Brain microvascular endothelial cell (primary cell): ENCODE measurements at places on chromosomes 11 and 22.

DNA sequence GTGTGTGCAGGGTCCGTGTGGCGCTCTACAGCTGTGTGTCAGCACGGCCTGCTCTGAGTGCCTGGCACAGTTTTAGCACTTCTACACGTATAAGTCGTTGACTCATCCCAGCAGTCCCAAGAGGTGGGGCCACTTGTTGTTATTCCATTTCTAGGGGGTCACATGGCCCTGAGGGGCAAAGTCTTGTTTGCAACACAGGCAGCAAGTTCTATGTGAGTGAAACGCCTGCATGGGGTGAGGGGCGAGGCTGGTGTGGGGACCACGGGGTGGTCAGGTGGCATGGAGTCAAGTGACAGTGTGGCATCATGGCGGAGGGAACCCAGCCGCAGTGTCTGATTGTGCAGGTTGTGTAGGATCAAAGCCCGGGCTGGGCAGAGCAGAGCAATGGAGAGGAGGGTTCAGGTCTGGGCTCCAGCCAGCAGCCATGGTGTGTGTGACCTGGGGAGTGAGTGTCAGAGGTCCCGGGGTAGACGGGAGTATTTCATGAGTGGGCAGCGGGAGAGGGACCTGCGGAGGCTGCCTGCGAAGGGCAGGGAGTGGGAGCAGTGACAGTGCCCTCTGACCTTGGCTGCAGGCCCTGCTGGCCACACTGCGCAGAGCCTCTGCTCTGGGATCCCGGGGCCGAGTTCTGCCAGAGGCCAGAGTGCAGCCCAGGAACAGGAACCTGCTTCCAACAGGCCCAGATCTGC is 27.9 kb downstream of the SHANK3 start:
- DNase-seq = no peak

DNA sequence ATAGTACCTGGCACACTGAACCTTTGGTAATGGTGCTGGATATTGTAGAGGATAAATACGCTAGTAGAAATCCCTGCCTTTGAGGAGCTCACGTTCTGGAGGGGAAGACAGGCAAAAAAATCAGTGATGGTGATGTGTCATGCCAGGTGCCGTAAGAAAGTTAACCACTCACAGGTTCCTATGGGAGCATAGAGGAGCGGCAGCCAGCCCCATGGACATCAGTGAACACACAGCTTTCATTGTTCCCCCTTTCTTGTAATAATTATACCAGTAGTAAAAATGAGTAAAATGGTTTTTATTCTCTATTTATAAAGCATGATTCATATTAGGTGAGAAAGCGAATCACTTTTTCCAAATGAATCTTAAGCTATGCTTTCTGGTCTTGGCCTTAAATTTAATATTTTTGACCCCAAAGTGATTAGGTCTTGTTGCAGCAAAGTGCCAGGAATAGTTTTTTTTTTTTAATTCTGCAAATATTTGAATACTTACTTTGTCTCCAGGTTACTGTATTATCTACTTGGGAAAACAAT is 57.9 kb downstream of the UVRAG start:
- DNase-seq = no peak

DNA sequence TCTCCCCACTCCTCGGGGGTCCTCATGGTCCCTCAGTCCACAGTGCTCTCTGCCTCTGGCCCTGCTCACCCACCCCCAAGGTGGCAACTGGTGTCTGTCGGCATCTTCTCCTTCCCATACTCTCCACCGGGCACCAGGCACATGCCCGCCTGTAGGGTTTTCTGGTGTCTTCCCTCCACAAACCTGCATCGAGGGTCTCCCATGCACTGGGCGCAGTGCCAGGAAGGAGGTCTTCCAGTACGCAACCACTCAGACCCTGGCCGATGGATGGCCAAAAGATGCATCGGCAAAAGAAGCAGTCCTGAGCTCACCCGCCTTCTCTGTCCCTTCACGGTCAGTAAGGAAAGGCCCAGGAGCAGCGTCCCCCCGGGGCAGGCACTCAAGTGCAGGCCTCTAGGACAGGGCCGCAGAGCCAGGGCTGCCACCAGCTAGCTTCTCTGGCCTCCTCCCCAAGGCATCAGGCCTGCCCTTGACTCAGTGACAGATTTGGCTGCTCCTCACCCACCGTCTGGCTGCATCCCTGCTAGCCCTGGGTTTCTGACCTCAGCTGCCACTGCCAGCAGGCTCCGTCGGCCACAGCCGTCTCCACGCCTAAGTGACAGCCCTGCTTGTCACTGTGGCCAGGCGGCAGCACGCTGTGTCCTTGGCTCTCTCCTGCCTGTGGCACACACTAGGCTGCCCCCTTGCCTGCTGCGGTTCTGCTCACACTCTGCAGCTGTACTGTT is 32.1 kb upstream of the IGSF9B start:
- DNase-seq = no peak

- DNase-seq = peak; percentile 38
Measured at GRCh38 chr11:110711776-110712658, at the start of gene ARHGAP20. Gene ARHGAP20, minus strand, starts transcription at chr11:110712437. Its CDS starts 206 bp downstream, at chr11:110712231.

DNA sequence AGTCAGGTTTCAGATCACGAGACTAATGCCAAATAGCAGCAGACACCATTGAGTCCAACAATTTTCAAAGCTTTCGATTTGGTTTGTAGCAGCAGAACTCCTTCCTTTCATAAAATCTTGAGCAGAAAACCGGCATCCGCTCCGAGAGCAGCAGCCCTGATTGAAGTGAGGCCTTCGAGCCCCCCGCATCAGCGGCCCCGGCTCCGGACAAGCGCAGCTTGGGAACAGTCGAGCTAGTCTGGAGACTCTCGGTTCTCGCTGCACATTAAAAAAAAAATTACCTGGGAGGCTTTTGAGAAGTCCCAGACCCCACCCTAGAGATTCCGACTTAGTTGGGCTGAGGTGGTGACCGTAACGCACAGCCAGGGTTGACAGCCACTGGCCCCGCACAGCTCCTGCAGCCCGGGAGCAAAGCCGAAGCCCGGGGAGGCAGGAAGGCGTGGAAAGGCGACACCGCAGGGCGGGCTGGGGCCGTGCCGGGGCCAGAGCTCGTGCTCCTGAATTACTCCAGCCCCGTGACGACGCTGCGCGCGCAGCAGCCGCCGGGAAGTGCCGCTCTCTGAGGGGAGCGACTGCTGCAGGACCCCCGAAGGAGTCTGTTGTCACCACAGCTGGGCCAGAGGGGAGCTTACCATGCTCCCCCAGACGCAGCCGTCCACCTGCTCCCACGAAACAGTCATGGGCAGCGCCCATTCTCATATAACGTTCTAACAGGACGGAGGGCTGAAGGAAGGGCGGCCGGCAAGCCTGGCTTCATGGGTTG is 57.8 kb downstream of the SPATA19 start:
- DNase-seq = no peak

DNA sequence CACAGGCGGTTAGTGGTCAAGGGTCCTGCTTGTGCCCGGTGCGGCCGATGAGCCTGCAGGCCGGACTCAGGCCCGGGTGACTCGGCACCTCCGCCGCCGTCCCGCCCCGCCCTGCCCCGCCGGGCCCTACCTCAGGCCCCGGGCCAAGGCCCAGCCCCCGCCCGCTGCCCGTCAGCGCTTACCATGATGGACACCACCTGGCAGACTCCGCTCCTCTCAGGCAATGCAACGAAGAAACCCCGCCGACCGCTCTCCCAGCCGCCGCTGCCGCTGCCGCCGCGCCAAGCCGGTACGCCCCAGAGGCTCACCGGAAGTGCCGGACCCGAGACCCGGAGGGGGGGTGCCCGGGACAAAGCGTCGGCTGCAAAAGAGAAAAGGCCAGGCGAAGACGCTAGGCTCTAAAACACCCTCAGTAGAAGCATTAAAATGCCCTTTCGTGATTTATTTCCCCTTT is at the start of gene UFD1:
Gene UFD1, minus strand, starts transcription at position 293 of the 454 bp plus-strand sequence. Its CDS starts 108 bp downstream, at position 185.
- peak; percentile 62 for DNase-seq

DNA sequence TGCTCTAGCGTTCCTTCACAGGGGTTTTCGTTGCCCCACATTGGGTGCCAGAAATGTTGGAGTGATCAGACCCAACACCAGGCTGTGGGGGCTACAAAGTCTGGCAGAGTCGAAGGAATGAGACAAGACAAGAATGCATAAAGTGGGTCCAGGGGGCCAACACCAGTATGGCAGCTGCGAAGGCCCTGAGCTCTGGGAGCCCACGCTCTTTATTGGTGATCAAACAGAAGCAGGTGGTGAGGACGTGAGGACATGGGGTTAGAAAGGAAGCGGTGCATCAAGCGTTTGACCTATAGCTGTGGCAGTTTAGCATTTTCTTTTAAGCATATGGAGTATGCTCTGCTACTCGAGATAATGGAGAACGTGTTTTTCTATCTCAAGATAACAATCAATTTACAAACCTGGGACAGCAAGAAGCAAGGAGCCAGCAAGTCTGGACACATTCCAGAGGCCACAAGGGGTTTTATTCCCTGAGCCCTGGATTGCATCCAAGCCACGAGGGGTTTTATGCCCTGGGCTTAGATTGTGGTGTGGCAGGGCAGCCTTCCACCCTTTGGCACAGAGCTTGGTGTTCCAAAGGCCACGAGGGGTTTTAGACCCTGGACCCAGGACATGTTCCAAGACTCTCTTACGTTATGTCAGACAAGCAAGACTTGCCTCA is 3.9 kb upstream of the DNAJB13 start:
- DNase-seq = no peak

GRCh38 chr11:133072378-133072777 is 459.9 kb downstream of the OPCML start:
- no peak for DNase-seq

GRCh38 chr11:12748561-12748960 is 74.3 kb downstream of the TEAD1 start:
- DNase-seq = no peak

DNA sequence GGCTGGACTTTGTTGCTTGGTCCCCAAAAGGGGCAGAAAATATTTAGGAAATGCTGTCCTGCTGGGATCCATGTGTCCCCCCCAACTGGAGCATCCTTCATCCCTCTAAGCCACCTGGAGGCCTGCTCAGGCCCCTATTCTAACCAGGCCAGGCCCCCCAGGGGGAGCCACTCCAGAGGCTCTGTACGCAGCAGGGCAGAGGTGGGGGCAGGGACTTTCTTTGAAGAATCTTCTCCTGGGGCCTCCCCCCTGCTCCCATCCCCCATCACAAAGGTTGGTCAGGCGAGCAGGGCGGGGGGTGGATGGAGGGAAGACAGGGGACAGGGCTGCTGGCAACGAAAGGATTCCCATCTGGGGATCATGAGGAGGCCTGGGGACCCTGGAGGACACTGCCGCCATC is 170.8 kb downstream of the MN1 start:
- no peak for DNase-seq

DNA sequence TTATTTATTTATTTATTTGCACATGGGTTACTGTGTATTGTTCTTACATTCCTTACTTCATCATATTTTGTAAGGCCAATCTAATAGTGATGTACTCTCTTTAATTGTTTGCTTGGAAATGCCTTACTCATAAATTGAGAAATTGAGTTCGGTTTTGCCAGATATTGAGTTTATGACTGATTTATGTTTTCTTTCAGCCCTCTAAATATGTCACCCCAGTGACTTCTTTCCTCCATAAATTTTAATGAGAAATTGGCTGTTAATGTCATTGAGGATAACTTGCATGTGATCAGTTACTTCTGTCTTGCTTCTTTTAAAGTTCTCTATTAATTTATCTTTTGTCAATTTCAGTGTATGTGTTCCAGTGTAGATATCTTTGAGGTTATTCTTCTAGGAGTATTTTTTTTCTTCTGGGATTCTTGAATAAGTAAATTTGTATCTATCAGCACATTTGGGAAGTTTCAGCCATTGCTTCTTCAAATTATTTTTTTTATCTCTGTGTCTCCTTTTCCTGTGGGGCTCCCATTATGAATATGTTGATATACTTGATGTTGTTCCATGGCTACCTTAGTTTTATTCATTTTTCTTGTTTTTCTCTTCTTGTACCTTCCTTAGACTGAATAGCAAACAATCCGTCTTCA is 47.8 kb downstream of the XKR3 start:
- DNase-seq = no peak

- peak; percentile 21 for DNase-seq
Measured at GRCh38 chr11:129023968-129024676, 81.5 kb upstream of the TP53AIP1 start.

- no peak for DNase-seq
Measured at GRCh38 chr11:43397251-43397650, 38.5 kb downstream of the TTC17 start.

- no peak for DNase-seq
Measured at GRCh38 chr11:1054143-1055108, 17.9 kb upstream of the MUC6 start.

GRCh38 chr22:46290121-46290842 is 6.4 kb upstream of the GTSE1 start:
- no peak for DNase-seq

- no peak for DNase-seq
Measured at GRCh38 chr11:767238-767637, 10.0 kb downstream of the GATD1 start.

DNA sequence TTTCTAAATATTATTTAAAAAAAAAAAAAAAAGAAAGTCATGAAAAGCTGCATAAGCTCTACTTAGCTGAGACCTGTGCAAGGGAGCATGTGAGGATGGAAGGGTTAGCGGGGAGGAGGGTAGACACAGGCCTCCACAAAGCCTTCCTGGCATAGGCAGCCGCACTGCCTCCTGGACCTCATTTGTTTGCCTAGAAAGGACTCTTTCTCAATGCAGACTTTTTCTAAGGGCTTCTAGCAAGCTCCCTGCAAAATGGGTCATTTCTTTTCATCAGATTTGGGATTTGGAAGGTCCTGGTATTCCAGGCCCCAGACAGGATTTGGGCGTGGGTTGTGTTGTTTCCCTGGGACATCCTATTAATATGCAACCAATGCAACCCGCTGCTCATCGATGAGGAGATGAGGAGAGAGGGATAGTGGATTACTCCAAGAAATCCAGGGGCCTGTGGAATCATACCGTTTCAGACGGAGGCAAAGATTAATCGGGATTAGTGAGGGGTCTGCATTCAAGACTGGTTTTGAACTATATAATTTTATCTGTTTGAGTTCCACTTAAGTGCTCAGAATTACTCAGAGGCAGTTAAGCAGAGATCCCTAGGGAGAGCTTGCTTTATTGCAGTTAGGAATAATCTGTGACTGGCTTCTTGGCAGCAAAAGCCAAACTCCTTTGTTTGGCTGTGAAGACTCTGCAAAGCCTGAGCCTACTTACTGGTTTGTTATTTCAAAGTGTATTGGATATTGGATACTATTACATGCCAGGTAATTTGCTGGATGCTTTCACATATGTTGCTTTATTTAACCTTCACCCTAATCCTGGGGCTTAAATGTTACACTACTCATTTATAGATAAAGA is 106.9 kb upstream of the NAV2 start:
- DNase-seq = no peak

DNA sequence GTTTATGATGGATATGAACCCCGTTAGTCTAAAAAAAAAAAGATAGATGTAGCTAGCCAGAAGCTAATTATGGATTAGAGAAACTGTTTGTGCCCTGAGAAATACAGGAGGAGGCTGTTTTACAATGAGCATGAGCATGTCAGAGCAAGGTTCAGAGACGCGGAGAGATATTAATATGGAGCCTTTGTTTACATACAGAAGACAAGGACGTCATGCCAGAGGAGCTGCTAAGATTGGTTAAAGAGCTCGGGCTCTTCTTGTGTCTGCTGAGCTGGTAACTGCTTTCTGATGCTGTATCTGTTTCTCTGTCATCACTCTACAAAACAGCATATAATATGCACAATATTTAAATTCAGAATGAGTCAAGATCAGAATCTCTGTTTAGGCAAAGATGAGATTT is 24.9 kb upstream of the CCDC89 start:
- no peak for DNase-seq

GRCh38 chr11:41323446-41323845 is 136.0 kb downstream of the LRRC4C start:
- no peak for DNase-seq

- DNase-seq = no peak
Measured at GRCh38 chr22:35740616-35741015, 22.9 kb downstream of the APOL5 start.
